Activated CD4-positive, CD25-positive, alpha-beta regulatory T cell treated with anti-CD3 and anti-CD28 coated beads, Interleukin-2, amount 50 U/mL, for 24 hours (primary cell): ENCODE measurements at places on chromosomes 2 and 18.

GRCh38 chr18:9849407-9850283, 36.1 kb upstream of the TXNDC2 start:
- ATAC-seq, result no peak

DNA sequence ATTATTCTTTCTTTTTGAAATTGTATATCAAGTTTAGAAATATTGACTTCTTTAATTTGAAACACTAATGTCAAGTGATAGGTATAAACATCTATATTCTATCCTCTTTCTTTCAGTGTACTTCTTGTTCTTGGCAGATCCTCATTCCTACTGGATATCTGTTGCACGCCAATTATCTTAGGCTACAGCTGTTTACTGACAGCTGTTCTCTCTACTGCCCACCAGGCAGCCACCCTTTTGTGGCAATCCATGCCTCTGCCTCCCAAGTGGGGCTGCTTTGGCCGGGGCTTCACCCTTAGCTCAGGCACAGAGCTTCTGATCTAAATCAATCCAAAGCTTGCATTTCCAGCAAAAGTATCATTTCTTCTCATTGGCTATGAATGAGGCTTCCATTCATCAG, 50.6 kb upstream of the ITSN2 start:
- no peak for ATAC-seq

DNA sequence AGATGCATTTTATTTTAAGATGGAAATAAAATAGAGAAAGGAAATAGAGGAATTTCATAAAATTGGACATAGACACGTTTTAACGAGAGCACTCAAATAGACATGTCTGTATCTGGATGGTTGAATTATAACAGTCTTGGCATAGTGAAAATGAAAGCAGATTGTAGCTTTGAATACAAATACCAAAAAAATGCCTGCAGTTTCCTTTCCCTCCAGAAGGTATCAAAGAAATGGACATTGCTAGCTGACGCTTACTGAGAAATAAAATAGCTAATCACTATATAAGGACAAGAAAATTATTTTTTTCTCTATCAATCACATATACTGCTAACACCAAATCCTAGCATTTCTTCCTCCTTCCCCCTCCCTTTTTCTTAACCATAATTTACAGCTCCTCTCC, 11.4 kb upstream of the MAPRE2 start:
- peak; percentile 82 for ATAC-seq

DNA sequence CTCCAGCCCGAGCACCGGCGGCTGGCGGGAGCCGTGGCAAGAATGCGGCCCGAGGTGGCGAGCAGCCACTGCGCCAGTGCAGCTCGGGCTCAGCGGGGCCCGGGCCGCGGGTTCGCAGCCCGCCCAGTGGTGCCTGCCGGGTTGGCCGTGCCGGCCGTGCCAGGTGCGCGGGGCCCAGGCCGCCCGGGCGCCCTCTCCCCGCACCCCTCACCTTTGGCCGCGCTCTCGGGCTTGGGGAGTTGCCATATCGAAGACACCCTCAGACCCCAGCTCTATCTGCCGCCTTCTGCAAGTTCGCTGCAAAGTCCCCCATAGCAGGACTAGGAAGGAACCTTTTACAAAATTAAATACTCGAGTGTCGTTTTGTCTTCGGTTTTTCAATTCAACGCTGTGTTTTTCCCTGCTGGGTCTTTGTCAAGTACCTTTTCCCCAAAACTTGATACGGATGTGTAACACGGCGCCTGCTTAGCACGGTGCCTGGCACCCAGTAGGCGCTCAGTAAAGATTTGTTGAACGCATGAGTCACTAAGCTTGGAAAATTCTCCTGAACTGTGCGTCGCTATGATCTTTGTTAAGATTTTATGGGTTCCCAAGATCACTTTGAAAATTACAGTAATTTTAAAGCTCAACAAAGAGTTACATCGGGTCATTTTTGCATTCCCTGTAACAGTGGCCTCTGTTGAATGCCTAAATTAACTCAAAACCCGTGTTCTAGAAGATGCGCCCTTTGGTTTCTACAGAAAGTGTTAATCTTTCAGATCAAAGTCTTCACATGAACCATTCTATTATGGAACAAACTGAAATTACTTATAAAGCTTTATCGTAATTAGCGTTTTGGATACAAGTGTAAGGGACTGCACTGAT, 750 bp downstream of the STRADB start:
- peak; percentile 5 for ATAC-seq

GRCh38 chr18:55214969-55215368, 255.7 kb upstream of the CCDC68 start:
- ATAC-seq, result no peak

DNA sequence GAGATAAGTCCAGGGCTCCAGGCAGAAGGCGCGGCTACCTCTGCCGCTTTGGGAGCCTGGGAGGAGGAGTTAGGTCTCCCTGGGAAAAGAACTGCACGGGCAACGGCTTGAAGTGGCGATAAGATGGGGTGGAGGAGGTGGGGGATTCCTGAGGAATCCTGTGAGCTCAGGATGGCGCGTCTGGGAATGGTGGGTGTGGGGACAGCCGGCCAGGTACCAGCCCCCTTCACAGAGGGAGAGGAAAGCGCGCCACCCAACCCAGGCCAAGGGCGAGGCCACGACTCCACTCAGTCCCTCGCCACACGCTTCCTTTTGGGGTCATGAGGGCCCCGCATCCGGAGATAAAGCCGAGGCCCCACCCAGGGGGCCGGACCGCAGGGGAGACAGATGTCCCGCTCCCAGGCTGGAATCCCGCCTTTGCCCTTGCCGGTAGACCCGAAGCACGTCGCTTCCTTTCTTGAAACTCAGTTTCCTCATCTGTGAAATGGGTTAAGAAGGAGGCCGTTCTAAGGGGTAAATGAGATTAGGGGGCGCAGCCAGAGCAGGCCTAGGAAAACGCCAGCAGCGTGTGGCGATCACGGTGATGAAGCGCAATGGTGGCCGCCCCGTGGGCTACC, 1.7 kb upstream of the CTDSP1 start:
- ATAC-seq, result no peak

GRCh38 chr2:113061896-113062770, 3.1 kb downstream of the IL36RN start:
- no peak for ATAC-seq

DNA sequence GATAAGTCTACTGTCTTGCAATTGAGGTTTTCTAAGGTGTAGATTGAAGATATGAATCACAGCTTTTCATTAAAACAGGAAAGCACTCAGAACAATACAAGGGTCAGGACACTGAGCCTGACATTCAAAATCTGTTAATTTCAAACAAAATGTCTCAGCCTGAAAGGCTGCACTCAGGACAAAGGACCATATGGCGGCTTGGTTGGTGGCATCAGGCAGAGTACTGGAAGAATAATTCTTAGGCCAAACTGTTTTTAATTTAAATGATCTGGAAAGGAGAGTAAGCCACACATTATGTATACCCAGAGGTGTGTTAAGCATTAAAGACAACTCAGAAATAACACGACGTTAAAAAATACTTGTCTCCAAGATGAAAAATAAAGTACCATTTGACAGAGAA, 85.9 kb downstream of the SKA1 start:
- no peak for ATAC-seq

DNA sequence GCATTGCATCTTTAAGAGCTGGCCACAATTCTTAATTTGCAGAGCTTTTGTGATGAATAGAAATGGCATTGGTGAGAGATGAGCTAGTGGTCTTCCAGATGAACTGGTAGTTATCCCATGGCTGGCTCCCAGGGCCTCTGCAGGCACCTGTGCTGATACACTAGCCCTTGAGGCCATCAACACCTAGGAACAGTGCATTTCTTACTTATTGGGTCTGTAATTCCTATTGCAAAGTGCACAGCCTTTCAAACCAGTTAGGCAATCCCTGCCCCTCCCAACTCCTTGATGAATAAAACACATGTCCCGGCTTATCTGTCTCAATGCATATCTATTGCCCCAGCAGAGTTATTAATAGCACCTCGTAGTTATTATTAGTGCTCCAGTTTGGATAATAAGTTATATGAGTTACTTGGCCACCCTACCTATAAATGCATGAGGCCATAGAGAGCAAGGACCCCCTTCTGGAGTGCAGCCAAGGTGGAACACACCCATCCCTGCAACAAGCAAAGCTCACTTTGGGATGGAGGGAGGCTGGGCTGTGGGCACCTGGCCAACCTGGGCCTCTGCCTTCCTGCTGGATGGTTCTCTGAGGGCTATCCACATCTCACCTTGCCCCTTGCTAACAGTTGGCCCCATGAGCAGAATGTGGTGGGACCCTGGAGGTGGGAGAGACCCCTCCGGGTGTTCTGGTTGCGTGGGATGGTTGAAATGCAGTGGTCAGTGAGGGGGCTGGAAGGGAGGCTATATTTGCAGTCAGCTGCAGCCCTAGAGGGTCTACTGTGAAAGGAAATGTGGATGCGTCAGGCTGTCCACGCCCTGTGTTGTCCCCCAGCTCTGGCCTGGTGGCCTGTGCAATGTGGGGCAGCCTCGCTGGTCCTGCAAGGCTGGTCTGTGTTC, 455.9 kb upstream of the HS6ST1 start:
- ATAC-seq, result no peak

DNA sequence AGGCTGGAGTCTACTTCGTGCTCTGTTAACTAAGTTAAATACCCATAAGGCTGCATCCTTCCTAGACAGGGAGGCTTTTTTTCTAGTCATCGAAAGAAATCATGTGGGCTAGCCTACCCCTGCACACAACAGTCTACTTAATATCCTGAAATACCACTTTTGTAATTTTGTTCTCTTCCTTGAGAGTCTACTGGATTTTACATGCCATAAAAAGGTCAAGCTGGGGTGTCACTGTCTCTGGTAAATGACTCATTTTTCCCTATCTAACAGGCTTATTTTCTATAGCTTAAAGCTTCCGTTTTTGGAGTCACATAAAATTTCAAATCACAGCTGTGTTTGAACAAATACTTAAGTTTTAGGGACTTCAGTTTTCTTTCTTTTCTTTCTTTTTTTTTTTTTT, 10.7 kb upstream of the STAM2 start:
- no peak for ATAC-seq

DNA sequence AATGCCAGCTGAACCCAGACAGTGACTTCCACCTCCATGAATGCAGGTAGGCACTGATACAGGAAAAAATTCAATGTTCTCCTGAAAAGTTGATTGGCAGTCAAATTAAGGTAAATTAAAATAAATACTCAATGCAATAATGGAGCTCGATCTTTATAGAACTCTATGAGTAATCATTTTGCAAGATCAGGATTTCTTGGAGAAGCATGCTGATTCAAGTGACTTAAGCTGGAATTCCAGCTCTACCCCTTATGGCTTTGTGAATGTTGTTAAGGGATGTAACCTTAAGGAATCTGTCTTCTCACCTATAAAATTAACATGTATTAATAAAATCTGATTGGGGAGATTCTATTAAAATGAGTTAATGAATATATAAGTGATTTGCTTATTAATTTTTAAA, 145.1 kb downstream of the QPCT start:
- ATAC-seq, result no peak

GRCh38 chr2:203328760-203329540, 756 bp downstream of the ABI2 start:
- ATAC-seq, result peak; percentile 25

DNA sequence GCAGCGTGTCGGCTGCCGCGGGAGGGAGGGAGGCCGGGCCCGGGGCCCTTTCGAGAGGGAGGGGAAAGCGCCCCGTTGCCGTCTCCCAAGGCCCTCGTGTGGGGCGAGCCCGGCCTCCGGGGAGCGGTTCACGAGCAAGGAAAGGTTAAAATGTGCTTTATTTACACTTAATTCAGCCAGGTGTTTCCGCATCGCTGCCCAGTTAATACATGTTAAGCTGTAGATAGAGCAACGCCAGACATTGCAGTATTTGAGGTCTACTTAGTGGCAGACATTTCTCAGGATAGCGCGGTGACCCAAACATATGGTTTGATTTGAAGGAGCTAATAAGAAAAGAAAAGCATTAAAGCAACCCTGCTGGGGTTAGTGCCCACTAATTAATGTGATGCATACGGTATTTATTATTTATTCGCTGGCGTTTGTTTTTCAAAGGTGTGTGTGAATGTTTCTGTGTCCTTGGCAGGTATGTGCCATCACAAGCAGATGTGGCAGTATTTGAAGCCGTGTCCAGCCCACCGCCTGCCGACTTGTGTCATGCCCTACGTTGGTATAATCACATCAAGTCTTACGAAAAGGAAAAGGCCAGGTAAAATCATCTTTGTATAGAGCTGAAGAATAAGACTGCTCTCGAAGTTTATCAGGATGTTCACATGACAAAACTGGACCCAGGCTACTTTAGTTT, 571 bp downstream of the EEF1B2 start:
- peak; percentile 55 for ATAC-seq

- ATAC-seq, result no peak
Observed at GRCh38 chr2:151379169-151379568, 21.8 kb downstream of the TNFAIP6 start.

- no peak for ATAC-seq
Observed at GRCh38 chr2:179745635-179746256, 115.7 kb downstream of the ZNF385B start.

DNA sequence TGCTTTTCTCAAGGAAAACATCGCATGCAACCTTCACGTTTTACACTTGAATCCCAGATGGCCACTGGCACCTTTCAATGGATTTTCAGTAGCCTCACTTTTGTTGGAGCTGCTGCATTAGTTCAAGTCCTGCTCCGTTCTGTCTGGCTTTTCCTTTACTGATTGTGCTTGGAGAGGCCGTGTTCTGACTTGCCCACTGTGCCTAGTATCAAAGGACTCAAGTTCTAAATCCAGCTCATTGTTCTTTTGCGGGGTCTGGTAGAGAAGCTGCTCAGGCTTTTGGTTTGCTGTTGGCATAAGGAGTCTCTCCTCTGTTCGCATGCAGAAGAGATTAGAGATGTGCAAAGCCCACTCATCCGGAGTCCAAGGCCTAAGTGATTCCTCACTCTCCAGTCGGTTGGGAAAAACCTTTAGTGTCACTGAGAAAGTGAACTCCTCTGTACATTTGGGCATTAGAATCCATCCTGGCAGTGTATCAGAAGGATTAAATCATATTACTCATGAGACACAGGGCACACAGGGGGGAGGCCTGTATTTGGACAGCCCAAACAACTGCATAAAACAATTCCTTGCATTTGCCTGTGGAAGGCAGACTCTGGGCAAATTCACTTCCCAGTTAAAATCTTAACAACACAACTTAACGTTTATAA, 69.7 kb downstream of the NCK2 start:
- ATAC-seq, result no peak

- no peak for ATAC-seq
Observed at GRCh38 chr2:150520033-150520432, 32.6 kb upstream of the RND3 start.

- no peak for ATAC-seq
Observed at GRCh38 chr2:200350850-200351285, 44.4 kb downstream of the SPATS2L start.

GRCh38 chr18:22165049-22165602, 4.3 kb upstream of the GATA6 start:
- ATAC-seq, result no peak

- no peak for ATAC-seq
Observed at GRCh38 chr2:152558158-152558984, 158.9 kb downstream of the PRPF40A start.

- no peak for ATAC-seq
Observed at GRCh38 chr2:216163518-216163917, 54.4 kb downstream of the XRCC5 start.

GRCh38 chr18:10391506-10391905, 62.9 kb upstream of the APCDD1 start:
- no peak for ATAC-seq
